H9 (cell line): ENCODE measurements at places on chromosomes 6 and 20.

GRCh38 chr20:4283016-4283415 lies 267.7 kb upstream of the RNF24 start:
- no peak for DNase-seq

DNA sequence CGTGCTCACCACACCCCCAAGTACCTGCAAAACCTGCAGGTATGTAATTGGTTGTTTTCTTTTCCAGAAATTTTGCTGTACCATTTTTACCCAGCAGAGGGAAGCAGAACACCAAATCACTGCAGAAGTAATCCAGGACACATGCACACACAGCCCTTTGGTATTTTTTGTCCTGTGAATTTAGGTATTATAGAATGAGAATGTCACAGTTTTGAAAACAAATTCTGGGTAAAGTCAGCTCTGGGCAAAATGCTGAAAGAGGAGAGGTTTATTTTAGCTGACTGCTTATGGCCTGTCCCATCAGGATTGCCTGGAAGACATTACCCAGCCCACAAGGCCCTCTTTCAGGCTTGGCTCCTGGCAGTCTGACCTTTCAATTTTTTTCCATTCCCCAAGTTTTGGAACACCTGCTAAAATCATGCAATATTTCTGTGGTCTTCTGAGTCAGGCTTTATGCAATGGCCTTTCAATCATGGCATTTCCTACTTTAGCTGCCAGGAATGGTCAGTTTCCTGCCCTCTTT lies 3.5 kb upstream of the EFHC1 start:
- DNase-seq = no peak

DNA sequence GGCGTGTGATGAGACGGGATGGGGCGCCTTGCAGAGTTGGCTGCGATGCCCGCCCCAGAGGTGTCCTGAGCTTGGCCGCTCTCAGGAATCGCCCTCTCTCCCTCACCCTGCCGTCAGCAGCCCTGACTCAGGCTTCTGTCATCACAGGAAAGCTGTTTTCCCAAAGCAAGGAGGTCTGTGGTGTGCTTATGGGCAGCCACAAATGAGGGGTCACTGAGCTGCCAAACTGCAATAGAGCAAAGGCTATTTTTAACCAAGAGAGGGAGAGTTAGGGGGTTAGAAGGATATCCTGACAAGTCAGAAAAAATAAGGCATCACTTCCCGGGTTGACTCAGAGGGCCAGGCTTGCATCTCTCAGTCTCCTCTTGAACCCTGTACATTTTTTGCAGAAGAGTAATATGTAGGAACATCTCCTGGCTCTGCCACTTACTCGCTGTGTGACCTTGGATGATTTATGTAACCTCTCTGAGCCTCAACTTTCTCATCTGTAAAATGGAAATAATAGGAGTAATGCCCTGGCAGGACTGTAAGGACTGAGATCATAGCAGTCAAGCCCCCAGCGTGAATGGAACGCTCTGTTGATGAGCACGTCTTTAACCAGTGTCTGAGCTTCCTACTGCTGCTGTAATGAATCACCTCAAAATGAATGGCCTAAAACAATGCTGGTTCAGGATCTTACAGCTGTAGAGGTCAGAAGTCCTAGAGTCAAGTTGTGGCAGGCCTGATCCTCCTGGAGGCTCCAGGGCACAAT lies 181.9 kb downstream of the NFATC2 start:
- DNase-seq = no peak

- DNase-seq = no peak
Measured at GRCh38 chr6:81450180-81450579, 302.3 kb downstream of the TENT5A start.
